ENCODE measurements at places on chromosomes 4 and X.

- DNase-seq, result no peak
These were observed 34.2 kb upstream of the C1GALT1C1 start for GRCh38 chrX:120664081-120664480.

- no peak for DNase-seq
These were observed 26.2 kb downstream of the ATXN3L start for GRCh38 chrX:13293700-13294099.

GRCh38 chr4:141416677-141417363, 196.1 kb downstream of the ZNF330 start:
- no peak for DNase-seq

- no peak for DNase-seq
These were observed 157.3 kb downstream of the AASDH start for GRCh38 chr4:56229947-56230346.

Data from activated gamma-delta T cell treated with anti-CD3 and anti-CD28 coated beads, Interleukin-2, amount 50 U/mL, for 16 hours (primary cell).